Activated T-cell treated with anti-CD3 and anti-CD28 coated beads, Interleukin-2, amount 50 U/mL, for 1 hour (primary cell): ENCODE measurements at places on chromosomes 5 and 9.

- DNase-seq = no peak
These were observed 65.9 kb downstream of the PPARGC1B start for GRCh38 chr5:149796030-149796429.

GRCh38 chr5:7391814-7392692 lies 3.9 kb upstream of the ADCY2 start:
- DNase-seq = no peak

DNA sequence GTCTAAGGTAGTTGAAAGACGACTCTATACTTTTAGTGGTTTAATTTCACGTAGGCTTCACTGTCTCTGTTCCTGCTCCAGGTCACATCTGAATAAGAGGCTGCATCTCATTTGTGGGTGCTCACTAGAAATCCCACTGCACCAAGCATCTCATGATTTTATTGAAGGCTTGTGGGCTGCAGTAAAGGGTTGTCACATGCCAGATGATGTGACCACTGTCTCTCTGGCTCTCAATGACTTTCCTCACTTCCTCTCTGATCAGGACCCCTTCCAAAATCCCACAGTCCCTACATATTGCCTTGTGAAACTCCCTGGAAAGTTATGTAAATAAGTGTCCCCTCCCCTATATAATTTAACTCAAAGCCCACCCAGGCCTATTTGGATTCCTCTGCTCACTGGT lies 8.9 kb upstream of the ZCCHC10 start:
- DNase-seq = no peak

- no peak for DNase-seq
These were observed 13.7 kb downstream of the C1QTNF2 start for GRCh38 chr5:160356550-160357347.

- DNase-seq = no peak
These were observed 3.0 kb upstream of the TUSC1 start for GRCh38 chr9:25681266-25681665.

DNA sequence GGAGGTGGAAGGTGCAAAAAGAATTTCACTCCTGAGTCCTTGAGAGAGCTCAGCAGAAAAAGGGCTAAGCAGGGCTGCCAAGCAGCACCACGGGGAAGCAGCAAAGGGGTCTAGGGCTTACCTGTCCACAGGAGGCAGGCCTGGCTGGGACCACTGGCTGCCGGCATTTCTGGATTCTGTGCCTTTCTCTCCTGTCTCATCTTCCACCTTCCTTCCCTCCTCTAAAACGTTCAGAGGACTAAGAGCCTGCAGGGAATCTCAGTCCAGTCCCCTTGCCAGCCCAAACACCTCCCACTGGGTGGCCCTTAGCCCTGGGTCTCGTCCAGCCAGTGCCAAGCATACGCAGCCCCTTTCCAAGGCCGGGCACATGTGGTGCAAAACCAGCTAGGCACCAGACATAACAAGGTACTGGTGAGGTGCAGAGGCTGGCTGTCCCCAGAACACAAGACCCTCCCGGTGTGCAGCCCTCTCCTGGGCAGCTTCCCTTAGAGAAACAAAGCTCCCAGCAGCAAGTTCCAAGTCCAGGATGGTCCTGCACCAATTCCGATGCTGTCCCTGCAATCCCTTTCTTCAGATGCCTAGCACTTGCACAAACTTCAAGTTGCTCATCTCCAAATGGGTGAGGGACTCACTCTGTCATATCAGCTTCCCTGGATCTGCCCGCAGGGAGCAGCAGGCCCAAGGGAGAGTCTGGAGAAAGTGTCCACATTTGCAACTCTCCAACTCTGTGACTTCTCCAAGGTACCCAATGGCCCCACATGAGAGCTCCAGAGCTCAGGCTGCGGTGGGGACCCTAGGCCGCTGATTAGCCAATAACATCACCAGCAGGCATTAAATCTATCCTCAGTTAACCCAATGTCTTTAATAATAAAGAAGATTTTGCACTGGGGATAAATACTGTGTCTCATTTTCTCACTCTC lies 126.3 kb downstream of the C5orf15 start:
- DNase-seq = no peak

DNA sequence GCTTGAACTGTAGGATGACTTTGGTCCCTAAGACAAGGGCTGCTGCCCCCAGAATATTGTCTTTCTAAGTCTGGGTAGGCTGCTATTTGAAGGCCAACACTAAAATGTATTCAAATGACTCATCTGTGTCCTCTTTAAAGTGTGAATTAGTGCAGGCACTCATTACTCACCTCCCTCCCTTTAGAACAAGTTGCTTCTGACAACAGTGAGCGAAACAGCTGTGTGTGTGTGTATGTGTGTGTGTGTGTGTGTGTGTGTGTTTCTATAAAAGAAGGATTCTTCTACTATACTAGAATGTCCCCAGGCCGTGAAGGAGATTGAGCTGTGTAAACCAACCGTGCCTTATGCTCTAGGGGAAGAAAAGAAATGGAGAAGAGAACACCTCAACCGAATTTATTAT lies 1337.2 kb downstream of the PTPRD start:
- no peak for DNase-seq

DNA sequence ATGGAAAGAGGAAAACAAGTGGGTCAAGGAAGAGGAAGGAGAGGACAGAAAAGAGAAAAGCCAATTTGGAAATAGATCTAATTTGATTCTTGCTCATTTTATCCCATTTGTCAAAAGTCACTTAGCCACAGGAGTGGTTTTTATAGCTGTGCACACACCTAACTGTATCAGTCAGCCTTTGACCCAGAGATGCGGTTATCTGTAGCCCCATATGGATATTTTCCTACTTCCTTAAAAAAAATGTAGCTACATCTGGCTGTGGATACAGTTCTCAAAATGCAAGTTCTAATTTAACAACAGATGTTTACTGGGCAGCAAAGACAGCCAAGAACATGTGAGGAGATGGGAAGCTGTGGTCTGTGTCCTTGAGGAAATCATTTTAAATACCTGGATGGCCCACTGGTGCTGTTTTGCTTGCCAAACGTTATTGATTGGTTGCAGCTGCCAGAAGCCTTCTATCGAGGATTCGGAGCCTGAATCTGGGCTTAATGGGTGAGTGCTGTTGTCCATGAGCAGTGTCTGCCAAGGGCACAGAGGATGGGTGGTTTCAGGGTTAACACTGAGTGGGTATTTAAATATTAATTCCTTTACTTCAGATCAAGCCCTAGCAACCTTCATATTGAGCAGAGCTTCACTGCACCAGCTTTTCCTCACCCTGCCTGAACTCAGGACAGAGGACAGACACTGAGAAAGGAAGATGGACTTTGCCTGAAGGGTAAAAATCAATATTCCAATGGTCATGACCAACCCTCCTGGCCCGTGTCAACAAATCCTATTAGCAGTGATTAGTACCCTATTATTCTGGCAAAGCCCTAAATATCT lies 92.2 kb downstream of the APBA1 start:
- DNase-seq = no peak

DNA sequence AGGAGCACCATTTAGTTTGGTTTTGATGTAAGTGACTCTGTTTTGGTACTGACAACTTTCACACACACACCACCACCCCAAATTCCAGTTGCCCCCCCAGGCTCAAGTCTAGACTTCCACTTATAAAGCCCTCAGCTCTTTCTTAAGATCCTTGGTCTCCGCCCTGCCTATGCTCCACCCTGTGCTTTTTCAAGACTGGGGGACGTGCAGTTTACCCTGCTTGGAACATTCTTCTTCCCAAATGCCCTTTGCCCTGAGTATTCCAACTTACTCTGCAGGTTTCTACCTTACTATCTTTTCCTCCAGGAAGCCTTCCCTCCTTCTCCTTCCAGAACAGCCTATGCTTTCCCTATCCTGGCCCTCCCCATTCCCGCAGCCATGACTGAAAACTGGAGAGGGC lies 1.5 kb upstream of the TRIM14 start:
- DNase-seq = no peak

- no peak for DNase-seq
These were observed 370 bp upstream of the CDH6 start for GRCh38 chr5:31193116-31193515.

DNA sequence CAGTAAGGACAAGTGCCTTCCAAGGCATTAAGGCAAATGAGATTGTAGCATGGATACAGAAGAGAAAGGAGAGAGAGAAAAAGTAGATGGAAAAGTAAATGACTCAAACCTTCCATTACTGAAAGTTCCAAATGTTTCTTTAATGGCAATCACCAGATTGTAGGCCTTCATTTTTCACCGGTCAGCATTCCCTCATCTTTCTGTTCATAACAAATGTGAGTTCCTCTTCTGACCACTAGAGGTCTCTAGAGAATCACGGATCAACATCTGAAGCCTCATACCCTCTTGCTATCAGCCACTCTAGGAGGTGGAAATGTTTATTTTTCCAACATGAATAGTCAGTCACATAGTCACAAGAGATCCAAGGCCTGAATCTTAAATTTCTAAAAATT lies 73.6 kb upstream of the RPS23 start:
- DNase-seq = no peak
